Germinal center (tissue), 1 donor: ENCODE measurements at places on chromosomes 13 and 19.

DNA sequence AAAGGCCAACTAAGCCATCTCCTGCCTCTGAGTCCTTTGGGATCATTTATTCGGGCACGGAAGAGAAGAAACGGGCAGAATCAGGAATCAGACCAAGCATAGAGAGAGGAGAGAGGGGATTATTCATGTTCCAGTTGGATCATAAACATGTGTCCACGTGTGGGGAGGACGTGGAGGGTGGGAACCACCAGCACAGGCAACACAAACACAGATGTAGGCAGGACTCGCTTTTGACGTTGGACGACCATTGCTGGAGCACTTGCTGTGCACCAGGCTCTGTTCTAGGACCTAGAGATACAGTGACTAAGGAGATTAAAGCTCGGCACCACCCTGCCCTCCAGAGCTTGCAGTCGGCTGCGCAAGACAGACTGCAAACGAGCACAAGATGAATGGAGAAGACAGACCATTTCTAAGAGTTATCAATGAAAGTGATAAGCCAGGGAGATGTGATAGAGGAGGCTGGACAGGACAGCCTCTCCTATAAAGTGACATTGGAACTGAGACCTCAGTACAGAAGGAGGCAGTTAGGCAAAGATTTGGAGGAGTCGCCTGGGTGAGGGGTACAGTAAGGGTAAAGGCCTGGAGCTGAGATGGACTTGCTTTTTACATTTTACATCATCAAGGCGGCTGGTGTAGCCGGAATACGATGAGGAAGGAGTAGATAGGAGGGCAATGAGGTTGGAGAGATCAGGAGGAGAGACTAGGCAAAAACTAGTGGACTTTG is 716 bp downstream of the SH2D3A start:
- DNase-seq: no peak

- no peak for DNase-seq
These were observed 3.2 kb downstream of the RPL18A start for GRCh38 chr19:17862711-17863519.

- DNase-seq: no peak
These were observed 540.5 kb downstream of the PCDH9 start for GRCh38 chr13:66689628-66690027.

DNA sequence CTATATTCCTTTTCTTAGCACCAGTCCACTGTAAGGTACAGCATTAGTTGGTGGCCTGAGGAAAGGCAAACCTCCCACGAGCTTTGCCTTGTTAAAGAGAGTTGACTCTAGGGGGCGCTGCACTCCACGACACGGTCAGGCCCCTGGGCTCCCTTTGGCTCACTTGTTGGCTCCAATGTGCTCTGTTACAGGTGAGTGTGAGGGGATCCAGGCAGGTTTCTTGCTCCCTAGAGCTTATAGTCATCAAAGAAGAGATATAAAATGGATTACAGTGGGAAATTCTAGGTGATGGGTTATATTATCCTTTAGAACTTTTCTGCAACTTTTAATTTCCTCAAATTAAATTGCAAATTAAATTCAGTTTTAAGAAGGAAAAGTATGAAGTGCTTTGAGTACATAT is 3.7 kb downstream of the WDR87 start:
- peak; percentile 81 for DNase-seq

GRCh38 chr19:1401889-1402217 is 511 bp upstream of the GAMT start:
- no peak for DNase-seq

DNA sequence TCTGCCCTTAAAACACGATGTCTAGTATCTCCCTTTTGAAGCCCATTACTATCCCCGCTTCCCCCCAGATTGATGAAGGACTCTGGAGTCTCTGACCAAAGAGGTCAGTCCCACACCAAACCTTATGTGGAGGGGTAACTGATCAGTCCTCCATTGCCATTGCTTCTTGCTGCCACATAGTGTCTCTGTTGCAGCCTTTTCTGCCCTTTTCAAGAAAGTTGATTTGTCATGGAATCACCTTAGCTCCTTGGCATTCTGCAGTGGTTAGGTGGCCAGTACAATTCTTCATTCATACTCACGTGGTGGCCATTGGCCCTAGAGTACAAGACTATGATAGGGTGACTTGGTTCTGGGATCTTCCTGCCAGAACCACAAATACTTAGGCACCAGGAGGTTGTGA is 8.4 kb upstream of the HTR2A start:
- DNase-seq: no peak

DNA sequence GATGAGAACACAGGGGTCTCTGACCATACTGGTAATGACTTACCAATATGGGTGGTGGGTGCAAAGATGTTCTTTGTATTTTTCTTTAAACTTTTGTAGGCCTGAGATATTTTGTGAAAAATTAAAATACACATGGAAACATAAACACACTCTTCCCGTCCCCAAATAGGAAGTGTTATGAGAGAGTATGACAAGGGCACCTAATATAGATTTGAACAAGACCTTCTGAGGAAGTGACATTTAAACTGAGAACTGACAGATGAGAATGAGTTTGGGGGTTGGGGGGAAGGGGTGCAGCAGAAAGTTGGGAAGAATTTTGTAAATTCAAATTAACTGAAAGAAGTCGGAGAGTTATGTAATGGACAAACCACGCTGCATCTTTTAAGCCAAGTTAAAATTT is 224.2 kb downstream of the RGCC start:
- no peak for DNase-seq

- DNase-seq: no peak
These were observed 6.6 kb upstream of the DAPK3 start for GRCh38 chr19:3977242-3978143.

DNA sequence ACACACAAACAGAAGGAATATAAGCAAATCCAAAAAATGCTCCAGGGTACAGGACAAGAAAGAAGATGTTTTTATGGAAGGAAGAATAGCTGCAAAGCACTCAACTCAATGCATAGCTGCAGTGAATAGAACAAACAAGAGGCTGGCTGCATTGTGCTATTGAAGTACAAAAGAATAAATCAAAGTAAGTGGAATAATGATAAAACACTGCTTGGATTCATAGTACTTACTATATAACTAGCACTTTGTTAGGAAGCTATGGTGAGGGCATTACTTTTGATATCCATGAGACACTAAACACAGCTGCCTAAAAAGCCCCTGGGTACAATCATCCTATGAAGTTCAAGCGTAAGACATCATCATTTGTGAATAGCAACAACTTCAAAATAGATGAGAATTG is 350.1 kb downstream of the PCDH9 start:
- no peak for DNase-seq

- no peak for DNase-seq
These were observed 28.4 kb downstream of the GPR42 start for GRCh38 chr19:35399231-35399630.

- no peak for DNase-seq
These were observed 7.0 kb upstream of the F10 start for GRCh38 chr13:113115363-113116205.

- no peak for DNase-seq
These were observed 261.7 kb upstream of the HTR2A start for GRCh38 chr13:47158593-47158992.

- no peak for DNase-seq
These were observed 2.3 kb upstream of the UHRF1 start for GRCh38 chr19:4906963-4907362.

DNA sequence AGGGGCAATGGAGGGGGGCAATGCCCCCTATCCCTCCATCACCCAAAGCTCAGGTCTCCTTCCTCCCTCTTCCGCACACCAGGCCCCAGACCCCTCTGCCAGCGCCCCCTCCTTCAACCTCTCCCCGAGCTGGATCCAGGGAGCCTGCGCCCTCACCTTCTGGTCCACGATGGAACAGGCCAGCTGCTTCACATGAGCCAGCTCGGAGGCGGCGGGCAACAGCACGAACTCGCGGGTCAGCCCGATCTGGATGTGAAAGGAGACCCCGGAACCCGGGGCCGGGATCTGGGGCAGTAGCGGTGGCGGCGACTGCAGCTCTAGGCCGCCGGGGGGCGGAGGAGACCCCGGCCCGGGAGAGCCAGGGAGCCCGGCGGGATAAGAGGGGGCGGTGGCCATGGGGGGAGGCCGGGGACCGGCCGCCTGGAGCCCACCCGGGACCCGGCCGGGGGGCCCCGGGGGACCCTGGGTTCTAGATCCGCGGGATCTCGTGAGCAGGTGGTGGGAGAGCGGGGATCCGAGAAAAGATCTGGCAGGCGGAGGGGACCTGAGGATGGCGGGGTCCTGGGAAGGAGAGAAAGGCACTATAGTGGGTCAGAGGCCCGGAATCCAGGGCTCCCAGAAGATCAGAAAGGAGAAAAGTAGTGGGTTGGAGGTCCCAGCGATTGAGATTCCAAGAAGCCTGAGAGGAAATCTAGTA is 791 bp downstream of the PRKD2 start:
- DNase-seq: no peak

DNA sequence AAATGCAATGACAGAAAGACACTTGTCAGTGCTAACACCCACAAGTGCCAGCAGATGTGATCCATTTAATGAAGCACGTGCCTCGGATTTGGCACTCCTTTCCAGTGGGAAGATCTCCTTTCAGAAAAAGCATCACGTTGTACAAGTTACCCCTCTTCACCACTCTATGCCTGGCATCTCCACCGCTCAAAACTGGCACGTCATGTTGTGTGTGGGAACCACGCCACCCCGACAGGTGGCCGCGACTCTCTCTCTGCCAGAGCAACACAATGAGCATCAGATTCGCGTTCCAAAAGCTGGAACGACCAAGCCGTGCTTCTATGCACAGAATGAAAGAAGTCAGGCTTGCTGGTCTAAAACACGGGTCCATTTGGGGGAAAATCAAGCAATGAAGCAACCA is 24.3 kb downstream of the TMTC4 start:
- no peak for DNase-seq
